CD4-positive, alpha-beta T cell treated with Interleukin-15 for 1 hour (primary cell): ENCODE measurements at places on chromosomes 4 and X.

GRCh38 chrX:71439896-71440295, 73.7 kb downstream of the TAF1 start:
- no peak for DNase-seq

DNA sequence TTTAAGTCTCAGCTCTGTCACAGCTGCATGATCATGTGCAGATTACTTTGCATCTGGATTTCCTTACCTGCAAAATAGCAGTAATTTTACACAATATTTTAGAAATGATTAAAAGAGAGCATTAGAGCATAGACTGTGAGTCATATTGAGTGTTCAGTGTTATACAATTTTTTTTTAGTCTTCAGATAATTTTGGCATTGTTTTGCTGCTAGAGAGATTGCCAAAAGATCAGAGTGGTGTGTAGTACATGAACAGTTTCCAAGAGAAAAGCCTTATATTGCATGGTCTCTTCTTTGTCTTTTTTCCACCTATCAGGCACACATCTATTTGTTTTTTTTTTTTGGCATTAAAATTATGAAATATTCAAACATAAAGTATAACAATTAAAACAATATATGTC, 209.6 kb upstream of the TLL1 start:
- no peak for DNase-seq

DNA sequence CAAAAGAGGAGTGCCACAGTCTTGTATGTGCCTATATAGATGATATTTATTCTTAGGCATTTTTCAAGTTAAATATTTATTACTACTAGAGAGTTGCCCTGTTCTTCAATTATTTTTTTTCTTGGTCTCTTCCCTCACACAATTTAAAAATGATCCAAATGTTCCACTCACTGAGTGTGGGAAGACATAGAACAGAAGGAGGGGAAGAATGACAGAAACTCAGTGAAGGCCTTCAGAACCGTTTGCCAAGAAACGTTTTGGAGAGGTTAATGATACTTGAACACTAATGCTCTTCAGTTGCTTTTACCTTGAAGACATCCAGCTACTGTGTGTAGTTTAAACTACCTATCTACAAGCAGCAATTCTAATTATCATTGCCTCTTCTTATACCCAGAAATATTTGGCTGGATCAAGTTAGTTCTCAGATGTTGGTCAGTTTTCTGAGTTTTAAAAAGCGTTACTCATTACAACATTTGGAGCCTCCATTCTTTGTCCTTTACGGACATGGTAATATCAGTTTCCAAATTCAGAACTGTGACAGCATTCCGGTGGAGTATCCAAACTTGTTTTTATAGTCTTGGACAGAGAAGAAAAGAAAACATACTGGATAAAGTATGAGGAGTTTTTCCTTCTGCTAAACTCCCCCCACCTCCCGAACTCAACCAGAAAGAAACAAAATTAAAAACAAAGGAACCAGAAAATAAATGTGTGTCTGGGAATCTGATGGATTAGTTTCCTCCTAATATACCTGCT, 389.7 kb downstream of the SPRY1 start:
- no peak for DNase-seq

DNA sequence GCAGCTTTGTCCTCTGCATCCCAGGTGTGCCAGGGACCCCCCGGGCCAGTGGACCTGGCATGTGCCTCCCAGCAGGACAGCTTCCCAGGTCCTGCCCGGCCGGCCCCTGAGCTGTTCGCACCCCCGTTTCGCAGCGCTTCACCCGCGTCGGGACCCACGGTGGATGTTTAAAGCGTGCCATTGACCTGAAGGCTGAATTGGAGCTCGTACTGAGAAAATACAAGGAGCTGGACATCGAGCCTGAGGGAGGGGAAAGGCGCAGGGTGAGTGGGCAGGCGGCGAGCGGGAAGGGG, 7.9 kb downstream of the UVSSA start:
- DNase-seq = no peak

DNA sequence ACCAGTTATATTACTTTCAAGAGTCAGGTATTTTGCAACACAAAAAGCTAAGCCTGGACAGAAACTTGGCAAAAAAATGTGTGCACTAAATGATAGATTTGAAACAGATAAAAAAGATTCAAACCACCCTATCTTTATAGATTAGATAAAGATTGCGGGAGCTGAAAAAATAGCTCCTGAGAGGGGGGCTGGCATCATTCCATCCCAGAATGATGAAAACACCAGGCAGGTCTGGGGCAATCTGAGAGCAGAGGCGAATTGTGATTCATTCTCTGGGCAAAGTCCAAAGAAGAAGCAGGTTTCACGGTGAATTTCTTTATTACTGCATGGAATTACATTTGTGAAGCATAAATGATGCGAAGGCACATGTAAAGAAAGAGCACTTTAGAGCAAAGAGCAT, 168.5 kb upstream of the DMD start:
- DNase-seq = no peak

DNA sequence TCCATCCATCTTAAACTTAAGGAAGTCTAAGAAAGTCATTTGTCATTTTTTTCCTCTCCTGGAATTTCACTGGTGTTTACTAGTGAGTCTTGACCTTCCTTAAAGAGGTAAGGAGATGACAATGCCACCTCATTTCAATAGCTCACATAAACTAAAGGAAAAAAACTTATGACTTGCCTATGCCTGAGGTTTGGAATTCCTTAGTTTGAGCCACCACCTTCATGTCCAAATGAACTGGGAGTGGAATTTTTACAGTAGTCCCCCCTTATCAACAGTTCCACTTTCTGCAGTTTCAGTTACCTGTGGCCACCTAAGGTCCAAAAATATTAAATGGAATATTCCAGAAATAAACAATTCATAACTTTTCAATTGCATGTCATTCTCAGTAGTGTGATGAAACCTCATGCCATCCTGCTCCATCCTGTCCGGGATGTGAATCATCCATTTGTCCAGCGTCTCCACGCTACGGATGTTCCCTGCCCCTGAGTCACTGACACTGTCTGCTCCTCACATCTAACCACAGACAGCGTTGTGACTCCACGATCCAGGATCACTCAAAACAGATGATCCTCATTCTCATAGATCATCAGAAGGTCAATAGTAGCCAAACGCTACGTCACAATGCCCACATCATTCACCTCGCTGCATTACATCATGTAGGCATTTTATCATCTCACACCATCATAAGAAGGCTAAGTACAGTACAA, 177.4 kb downstream of the SH3KBP1 start:
- no peak for DNase-seq

- no peak for DNase-seq
Measured at GRCh38 chr4:68349279-68349648, 626 bp downstream of the YTHDC1 start.

DNA sequence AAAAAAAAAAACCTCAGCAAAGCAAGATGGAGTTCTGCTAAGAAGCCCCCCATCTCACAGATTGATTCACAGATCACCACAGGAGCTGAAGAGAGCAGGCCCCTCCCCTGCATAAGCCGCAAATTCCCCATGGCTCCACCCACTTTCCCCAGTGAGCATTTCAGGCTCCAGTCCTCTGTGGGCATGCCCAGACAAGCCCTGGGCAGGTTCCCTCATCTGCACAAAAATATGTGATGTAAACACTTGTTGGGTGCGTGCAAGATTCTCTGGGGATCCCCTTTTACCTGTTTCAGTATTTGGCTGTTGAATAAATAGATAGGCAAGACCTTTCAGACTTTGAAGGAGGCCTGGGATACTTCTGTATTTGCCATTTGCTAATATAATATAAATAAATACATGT, 514.3 kb downstream of the PCDH7 start:
- DNase-seq = no peak

- DNase-seq = no peak
Measured at GRCh38 chr4:121958777-121959176, 6.9 kb upstream of the TRPC3 start.

DNA sequence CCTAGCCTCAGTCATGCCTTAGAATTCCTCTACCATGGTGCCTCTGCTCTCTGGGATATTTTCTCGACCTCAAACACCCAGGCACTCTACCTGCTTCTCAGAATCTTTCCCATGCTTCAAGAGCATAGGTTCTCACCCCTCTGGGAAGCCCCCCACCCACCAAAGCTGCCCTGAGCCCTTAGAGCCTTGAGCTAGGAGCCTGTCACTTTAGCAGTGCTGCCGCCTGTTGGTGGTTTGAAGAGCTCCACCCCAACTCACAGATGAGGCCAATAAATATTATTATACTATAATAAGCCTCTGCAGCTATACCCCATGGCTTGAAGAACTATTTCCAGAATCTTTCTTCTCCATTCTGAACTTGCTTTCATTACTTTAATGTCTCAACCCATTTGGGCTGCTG, 109.7 kb downstream of the RTL5 start:
- peak; percentile 25 for DNase-seq

DNA sequence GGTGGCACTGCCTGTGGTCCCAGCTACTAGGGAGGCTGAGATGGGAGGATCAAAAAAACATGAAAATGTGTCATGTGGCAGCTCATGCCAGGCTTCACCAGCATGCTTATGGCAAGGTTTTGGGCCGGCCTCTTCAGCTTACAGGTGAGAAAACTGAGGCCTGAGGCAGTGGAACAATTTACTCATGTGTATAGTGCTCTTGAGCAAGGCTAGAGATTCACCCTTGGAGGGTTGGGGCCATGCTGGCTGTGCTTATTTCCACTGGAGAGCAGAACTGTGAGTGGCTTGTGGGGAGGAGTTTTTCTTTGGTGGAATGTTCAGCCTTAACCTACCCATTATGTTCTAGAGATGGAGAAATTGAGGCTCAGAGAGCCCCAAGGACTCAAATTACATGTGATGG, 31.8 kb downstream of the NSD2 start:
- DNase-seq = no peak
